ENCODE measurements at places on chromosomes 2 and 18.

DNA sequence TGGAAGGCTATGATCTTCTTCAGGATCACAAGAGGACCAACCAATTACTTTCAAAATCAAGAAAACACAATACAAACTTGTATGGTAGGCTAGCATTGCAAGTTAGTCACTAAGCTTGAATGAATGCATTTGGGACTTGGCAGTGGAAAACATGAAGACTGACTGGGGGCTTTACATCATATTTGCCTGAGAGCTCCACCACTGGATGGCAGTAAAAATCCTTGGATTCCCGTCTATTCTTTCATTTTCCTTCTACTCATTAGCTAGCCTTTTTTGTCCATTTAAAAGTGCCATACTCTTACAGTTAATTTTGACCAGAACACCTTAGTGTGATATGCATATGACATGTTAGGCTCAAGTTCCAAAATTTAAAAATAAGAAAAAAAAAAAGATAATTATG lies 63.5 kb upstream of the RASGRP3 start:
- DNase-seq: no peak

DNA sequence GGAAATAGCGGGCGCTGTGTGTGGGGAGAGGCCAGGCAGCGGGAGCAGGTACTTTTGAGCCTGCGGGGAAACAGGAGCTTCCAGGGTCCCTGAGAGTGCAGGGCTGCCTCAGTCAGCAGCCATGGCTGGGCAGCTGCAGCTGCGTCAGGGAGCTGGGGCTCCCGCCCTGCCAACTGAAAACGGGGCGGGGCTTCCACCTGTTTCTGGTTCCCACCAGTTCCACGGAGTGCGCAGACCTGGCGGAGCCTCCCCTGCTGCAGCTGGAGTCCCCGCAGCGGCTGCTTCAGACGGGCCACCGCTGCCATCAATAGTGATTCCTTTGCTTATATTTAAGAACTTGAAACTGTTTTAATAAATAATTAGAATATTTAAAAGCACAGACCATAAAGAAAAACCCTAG lies 30.6 kb upstream of the RPRM start:
- DNase-seq: no peak

DNA sequence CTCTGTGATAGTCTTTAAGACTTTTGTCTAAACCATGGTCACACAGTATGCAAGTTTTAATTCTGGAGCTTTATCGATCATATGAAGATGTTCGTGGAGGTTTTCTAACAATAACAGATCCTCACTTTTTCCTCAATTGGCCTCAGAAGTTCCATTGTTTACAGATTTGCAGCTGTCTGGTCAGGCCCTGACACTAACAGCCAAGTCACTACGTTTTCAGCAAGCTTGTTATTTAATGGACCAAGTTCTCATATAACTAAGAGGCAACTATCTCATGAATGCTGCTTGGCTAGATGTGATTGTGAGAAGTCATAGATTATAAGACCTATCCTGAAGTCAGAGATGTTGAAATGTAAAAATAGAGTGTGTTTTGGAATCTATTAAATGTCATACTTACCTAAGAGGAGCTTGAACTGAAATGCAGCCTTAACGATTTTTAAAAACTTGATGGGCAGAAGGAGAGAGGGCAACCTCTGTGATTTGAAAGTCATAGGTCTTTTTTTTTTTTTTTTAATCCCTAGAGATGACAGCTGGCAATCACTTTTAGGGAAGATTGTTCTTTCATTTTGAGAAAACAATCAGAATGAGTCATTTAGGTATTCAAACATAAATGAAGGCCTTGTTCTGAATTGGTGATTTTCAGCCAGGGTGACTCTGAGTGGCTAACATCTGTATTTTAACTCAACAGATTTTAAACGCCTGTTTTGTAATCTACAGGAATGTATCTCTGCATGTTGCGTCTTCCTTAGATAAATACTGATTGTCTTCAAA lies 48.4 kb upstream of the NEMP2 start:
- DNase-seq: no peak

- DNase-seq: no peak
Observed at GRCh38 chr2:155815851-155816250, 516.7 kb downstream of the NR4A2 start.

GRCh38 chr2:235458839-235459273 lies 35.0 kb upstream of the AGAP1 start:
- no peak for DNase-seq

DNA sequence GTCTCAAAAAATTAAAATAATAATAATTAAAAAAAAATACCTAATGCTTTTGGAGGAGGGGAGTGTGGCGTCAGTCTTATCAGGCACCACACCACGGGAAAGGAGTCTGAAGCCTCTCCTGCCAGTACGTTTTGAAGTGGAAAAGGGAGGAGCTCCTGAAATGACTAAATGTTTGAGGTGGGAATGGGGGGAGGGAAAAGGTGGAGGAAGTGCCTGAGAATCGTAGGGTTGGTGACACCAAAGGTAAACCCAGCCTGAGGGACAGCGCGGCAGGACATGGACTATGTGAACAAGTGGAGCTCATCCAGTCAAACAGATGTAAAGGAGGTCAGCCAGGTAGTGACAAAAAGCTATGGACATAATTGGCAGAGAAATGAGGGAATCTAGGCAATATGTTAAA lies 42.2 kb upstream of the EPHA4 start:
- DNase-seq: no peak

DNA sequence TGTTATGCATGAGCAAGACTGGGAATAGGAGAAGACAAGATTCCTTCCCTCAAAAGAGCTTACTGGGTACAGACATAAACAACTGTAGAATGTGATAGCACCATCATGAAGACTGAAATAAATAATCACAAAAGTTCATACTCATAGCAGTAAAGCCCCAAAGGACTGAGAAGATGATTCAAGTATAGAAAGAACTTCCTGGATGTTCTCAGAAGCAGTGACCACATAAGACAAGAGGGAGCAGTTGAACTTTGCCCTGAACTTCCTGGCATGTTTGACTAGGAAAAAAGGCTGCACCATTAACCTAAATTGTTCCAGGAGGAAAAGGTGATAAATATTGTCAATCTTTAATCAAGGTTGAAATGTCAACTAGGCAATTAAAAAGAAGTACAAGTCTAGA lies 57.8 kb upstream of the CCDC141 start:
- DNase-seq: no peak

GRCh38 chr18:48388478-48388877 lies 20.7 kb downstream of the ZBTB7C start:
- no peak for DNase-seq

Measured in stimulated activated CD8-positive, alpha-beta memory T cell treated with anti-CD3 and anti-CD28 coated beads, Interleukin-4, amount 100 ng/mL, for 48 hours (primary cell).